Fibroblast of skin of abdomen (primary cell): ENCODE measurements at places on chromosomes 13 and 19.

- no peak for DNase-seq
These were observed 14.0 kb downstream of the ELF1 start for GRCh38 chr13:41004875-41005693.

- DNase-seq: no peak
These were observed 34.3 kb upstream of the PCDH8 start for GRCh38 chr13:52882785-52883184.

DNA sequence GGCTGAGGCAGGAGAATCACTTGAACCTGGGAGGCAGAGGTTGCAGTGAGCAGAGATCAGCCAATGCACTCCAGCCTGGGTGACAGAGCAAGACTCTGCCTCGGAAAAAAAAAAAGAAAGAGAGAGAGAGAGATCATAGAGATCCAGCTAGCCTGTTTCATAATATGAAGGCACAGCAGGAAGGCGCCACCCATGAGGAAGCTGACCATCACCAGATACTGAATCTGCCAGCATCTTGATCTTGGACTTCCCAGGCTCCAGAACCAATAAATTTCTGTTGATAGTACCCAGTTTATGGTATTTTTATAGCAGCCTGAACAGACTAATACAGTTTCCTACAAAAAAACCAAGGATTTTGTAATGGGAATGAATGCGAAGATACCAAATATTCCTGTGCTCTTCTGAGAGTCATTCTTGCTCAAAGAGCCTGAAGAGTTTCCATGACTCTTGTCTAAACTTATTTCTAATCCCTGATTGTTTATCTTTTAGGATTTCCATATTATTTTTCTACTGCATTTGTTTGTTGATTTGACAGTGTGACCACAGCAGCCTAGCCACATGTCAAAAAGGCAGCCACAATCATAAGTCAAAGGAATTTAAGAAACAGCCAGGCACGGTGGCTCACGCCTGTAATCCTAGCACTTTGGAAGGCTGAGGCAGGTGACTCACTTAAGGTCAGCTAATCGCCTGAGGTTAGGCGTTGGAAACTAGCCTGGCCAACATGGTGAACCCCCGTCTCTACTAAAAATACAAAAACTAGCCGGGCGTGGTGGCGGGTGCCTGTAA, 37.7 kb upstream of the PDCD5 start:
- DNase-seq: no peak

DNA sequence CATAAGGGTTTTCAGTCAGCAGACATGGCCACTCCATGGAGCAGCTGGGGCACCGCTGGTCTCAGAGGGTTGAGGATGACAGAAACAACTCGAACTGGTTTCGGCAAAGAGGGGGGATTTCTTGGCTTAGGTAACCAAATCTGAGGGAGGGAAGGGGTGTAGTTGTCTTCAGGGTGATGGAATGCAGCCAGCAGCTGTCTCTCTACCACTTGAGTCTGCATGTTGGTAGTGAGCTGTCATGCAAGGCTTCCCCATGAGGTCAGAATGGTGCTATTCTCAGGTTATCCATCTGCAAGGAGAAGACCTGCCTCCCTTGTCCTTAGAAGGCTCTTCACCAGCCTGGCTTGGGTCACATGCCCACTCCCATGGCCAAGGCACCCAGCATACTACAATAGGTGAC, 55.6 kb upstream of the PEG3 start:
- no peak for DNase-seq

GRCh38 chr13:43879755-43880181, at the start of gene LACC1:
LACC1 (plus strand) TSS chr13:43879904; CDS start chr13:43880986, 1,082 bp downstream.
- no peak for DNase-seq

GRCh38 chr19:31349160-31349881, at the start of gene TSHZ3:
TSHZ3 (minus strand) TSS chr19:31349436; CDS start chr19:31349219, 217 bp downstream.
- DNase-seq: peak; percentile 87

- peak; percentile 45 for DNase-seq
These were observed 101.3 kb downstream of the ARHGEF7 start for GRCh38 chr13:111216166-111216960.

- peak; percentile 51 for DNase-seq
These were observed 2.6 kb upstream of the KLK15 start for GRCh38 chr19:50835785-50836542.

DNA sequence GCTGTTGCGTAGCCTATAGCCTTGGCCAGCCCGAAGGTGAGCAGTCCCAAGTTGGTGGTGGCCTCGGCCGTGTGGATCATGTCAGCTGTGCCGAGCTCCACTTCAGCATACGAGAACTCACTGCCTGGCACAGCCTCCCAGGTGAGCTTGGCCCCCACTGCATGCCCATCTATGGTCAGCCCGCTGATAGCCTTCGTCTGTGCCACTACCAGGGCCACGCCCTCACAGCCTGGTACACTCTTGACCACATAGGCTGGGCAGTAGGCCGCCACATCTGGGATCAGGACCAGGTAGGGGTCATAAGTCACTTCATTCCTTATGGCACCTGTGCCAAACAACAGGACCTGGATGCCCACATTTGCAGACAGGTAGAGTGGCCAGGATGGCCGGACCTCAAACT, 7.4 kb downstream of the FCGBP start:
- no peak for DNase-seq

DNA sequence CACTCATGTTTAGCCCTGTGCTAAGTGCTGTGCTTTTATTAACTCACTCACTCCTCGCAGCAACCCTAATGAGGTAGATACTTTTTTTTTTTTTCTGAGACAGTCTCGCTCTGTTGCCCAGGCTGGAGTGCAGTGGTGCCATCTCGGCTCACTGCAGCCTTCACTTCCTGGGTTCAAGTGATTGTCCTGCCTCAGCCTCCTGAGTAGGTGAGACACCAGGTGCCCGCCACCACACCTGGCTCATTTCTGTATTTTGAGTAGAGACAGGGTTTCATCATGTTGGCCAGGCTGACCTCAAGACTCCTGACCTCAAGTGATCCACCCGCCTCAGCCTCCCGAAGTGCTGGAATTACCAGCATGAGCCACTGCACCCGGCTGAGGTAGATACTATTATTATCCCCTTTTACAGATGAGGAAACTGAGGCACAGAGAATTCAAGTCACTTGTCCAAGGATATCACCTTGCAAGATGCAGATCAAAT, 2.5 kb downstream of the ITPKC start:
- DNase-seq: no peak

- no peak for DNase-seq
These were observed 2.1 kb upstream of the F10 start for GRCh38 chr13:113120300-113121182.

GRCh38 chr13:86464193-86464592, 665.0 kb upstream of the SLITRK6 start:
- DNase-seq: no peak

GRCh38 chr19:313988-314815, 23.0 kb upstream of the PLPP2 start:
- no peak for DNase-seq

- no peak for DNase-seq
These were observed 2.0 kb upstream of the GAPDHS start for GRCh38 chr19:35531291-35531690.

- peak; percentile 28 for DNase-seq
These were observed 287.3 kb upstream of the MAB21L1 start for GRCh38 chr13:35763782-35764123.

DNA sequence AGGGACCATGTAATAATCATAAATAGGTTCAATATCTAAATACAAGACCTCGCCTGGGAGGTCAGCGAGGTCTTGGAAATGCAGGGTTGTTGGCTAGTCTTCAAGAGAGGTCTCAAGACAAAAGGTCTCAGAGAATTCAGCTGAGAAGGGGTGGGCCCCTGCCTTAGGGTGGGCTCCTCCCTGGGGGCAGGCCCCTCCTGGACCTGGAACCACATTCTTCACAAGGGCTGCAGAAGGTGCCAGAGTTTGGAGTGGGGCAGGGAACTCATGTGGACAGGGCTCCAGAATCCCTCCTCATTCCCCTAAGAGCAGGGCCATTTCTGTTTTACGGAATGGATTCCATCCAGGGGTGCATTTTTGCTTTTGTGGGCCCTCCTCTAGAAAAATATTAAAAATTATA, 10.2 kb downstream of the CEACAM18 start:
- DNase-seq: no peak

DNA sequence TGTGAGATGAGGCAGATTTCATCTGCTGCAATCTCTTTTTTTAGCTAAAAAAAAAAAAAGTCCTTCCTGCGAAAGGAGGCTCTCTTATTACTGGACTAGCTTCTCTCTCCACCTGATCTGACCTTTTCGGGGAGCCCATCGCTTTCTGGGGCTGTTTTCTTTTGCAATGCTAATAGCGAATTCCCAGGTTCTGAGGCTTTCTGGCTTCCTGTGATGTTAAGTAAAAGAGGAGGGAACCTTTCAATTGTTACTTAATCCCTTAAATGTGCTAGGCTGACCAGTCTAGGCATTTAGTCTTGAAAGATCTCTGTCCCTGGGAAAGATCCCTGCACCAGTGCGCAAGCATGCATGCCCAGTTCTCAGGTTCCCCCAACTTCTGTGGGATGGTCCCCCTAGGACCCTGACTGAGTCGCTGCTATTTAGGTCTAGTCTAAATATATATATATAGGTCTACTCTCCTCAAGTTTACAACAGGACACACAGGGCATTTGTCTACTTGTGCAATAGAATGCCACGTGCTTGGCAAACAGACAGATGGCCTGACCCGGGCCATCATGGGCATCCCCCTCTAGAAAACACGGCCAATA, 224.7 kb downstream of the ZNF536 start:
- DNase-seq: no peak

DNA sequence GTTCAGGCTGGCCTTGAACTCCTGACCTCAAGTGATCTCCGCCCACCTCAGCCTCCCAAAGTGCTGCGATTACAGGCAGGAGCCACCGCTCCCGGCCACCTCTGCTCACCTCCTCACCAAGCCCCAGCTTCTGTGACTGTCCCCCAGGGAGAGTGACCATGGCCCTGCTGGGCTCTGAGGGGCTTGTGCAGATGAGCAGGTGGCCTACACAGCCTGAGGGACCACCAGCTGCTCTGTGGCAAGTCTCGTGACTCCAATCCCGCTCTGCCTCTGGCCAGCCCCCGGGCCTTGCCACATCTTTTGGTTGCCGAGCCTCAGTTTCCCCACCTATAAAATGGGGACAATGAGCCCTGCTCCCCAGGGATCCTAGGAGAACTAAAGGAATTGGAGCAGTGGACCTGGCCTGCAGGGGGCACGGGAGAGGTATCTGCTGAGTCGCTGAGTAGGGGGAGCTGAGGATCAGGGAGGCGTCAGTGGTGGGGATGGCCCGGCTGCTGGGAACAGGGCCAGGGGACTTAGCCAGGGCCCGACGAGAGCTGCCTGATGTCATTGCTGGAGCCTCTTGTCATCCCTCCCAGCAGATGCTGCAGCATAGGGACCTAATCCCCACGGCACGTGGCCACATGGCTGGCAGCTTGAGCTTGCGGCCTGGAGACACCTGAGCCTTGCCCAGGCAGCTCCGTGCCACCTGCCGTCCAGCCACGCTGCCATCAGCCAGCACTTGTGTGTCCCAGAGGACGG, 74.7 kb downstream of the GADD45B start:
- peak; percentile 53 for DNase-seq

DNA sequence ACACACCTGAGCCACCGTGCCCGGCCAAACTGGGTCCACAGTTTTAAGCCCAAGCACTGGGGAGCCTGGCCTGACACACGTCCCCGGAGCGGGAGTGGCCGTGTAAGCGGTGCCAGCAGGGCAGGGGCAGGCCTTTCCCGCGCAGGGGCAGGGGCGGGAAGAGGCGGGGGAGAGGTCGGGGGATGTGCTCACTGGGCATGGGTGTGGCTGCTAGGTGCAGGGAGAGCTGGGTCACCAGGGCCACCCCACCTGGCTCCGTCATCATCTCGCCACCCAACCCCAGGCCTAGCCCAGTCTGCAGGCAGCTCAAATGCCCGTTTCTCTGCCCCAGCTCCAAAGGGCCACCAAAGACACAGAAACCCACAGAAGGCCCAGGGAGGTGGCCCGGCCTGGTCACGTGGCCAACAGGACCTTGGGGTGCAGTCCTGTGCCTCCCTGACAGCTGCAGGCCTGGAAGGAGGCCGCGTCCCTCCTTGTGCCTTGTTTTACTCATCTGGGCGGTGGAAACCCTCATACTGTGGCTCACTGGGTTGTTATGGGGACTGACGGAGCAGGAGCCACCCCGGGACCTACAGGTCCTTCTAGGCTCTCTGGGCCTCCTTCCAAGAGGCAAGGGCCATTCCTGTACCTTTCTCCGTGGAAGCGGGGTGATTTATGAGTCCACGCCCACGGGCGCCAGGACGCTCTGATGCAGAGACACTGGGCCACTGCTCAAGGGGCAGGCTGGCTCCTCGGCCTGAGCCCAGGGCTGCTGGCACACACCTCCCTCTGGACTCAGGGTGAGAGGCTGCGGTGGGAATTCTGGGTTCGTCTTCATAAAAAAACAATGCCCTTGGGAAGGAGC, 27.7 kb downstream of the MAP2K2 start:
- DNase-seq: no peak

DNA sequence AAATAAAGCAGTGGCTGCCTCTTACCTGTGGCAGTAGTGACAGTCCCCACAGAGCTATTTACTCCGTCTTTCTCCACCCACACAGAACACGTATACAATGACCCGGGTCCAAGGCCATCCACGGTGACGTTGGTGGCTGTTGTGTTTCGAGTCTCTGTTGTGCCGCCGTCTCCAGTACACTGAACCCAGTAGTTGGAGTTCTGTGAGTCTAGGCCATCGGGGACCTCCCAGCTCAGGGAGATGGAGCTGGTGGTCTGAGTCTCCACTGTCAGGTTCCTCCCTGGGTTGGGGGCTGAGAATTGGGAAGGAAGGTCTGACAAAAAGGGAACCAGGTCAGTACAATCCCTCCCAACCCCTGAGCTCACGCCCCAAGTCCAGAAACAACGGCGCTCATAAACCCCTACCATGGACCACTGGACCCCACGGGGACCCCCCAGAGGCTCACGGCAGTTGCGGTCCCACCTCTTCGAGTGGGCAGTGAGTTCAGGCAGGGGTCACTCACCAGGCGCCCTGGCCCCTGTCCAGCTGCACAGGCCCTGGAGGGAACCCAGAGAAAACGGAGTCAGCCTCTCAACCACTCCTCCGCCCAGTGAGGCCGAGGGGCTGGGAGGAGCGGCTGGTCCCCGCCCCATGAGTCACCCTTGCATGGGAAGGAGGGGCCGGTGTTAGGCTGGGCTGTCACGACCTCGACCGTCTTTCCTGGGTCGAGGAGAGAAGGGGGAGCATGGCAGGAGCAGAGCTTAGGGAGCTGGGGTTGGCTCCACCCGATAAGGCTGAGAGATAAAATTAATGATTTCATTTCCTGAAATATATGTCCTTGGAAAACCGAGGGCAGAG, 2.4 kb downstream of the PTPRH start:
- DNase-seq: peak; percentile 83

DNA sequence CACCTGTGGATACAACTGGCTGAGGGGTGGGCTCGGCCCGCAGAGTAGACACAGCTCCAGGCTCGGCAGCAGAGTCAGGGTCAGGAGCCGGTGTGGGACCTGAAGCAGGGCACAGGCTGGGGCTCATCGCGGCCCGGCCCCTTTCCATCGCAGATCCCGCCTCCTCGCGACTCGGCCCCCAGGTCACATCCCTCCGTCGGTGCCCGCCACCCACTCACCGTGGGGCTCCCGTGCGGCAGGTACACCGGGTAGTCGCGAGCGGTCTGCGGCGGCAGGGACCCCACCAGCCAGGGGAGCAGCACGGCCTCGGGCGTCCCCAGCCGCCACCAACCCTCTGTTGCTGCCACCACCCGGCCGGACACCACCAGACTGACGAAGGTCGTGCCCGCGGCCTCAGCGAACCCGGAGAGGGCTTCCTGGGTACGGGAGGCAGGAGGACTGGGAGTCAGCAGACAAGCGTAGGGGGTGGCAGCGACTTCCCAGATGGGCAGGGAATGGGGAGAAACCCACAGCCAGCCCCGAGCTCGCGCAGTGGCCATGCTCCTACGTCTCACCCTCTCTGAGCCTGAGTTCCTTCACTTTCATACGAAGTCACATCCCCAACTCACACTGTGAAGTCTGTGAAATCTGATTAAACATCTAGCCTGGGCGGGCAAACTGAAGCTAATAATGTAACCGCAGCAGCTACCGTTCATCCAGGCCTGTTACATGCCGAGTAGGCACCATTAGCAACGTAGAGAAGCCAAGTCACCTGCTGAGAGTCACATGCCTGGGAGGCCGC, 3.7 kb downstream of the FUZ start:
- DNase-seq: no peak
